ENCODE measurements at places on chromosomes 12 and 14. TPM values are rescaled to one million over a fixed set of nuclear protein-coding genes. Genes with fewer than 3 reads are reported as not detected.

The CLEC6A gene
- not detected for total RNA-seq

The SIX6 gene
- total RNA-seq: not detected

The RPGRIP1 gene
- total RNA-seq: not detected

DNA sequence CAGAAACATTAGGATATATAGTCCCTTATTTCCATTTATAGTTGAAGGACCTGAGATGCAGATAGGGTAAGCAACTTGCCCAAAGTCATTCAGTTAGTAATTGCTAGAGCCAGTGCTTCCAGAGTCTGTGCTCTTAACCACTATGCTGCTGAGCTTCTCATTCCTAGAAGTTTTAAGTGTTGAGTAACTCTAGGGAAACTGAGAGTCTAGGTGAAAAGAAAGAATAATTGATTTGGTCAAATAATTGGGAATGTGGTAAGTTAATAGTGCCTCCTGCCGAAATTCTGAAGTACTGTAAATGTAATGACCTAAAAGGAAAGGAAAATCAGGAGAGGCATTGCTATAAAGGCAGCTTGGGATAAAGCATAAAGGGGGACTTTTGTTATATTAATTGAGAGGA lies 14.1 kb downstream of the PYROXD1 start:
- no peak for DNase-seq

DNA sequence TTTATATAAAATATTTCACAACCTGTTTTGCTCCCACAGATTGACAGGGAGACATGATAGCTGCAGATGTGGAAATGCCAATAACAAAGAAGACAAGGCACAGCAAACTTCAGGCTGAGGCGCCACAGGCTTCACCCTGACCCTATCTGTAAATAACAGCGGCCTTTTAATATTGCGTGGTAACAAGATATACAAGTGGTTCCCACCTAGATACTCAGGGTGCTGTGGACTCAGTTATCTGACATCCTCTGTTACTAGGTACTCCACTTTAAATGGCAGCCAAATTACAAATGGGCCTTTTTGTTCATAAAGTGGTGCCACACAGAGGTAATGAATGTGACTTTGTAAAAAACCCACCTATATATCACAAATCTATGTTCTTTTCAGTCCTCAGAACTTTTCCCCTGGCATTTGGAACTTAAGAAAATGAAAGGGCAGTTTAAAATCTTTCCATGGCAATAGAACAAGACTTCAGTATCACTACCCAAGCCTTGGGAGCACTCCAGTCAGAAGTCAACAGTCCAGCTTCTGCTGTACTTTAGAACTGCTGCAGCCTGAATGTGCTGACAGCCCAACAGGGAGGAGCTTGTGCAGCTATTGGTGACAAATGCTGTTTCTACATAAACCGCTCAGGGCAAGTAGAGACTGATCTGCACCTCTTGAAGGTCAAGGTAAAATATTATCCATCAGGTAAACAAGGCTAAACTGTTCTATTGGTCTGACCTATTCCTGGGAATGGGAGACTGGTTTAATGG lies 86.2 kb upstream of the DCD start:
- no peak for DNase-seq

- no peak for DNase-seq
Measured at GRCh38 chr12:27960821-27961220, 11.7 kb downstream of the PTHLH start.

DNA sequence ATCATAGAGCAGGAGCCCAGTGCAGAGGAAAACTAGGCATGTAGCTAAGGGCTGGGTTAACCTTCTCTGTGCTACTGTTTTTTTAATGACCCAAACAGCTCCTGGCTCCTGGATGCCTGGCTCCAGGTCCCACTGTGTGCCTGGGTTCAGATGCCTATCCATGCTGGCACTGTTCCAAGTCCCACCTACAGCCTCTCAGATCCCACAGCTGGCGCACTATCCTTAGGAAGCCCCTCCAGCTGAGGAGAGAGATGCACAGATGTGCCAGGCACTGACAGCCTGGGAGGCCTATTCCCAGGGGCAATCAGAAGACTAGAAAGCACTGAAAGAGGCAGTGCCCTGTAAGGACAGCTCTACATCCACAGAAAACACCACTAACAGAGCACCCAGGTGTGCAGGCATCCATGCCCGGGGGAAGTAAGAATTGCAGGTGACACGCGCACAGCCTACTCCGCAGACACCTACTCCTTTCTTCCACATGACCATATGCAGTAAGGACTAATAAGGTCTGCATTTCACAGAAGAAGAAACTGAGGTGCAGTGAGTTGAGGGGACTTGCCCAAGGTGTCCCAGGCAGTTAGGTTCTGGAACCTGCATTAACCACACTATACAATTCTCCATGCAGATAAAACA lies 51.2 kb downstream of the PITPNM2 start:
- DNase-seq: no peak

GRCh38 chr14:92022036-92022435 lies 17.8 kb downstream of the TRIP11 start:
- DNase-seq: no peak

GRCh38 chr12:118689793-118690192 lies 291.5 kb upstream of the SRRM4 start:
- no peak for DNase-seq
